ENCODE measurements at places on chromosomes 2 and 18. TPM values are rescaled to one million over a fixed set of nuclear protein-coding genes. Genes with fewer than 3 reads are reported as not detected.

DNA sequence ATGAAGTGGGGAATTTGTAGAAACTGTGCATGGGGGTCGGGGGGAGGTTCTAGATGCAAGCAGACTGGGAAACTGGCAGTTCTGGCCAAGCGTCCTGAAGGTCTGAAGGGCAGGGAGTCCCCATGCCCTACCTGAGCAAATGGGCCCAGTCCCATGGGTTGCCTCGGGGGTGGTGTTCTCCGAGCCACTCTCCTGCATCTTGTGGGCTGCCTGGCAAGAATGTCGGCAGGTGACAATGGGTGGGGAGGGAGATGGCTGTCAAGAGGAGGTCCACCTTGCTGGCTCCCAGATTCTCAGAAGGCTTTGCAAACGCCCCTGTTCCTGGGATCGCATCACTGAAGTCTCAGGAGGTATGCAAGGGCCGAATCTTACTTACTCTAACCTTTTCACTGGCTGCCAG, 21.3 kb downstream of the INHBB start:
- H3K27me3 ChIP-seq: no peaks in the 10 kb centered on the region
- H3K27ac ChIP-seq: no peak overlapping the region
- no peaks in the 10 kb centered on the region for H3K36me3 ChIP-seq
- no peaks in the 10 kb centered on the region for H3K4me1 ChIP-seq
- DNase-seq: no peak
- H3K4me3 ChIP-seq: no peak overlapping the region

DNA sequence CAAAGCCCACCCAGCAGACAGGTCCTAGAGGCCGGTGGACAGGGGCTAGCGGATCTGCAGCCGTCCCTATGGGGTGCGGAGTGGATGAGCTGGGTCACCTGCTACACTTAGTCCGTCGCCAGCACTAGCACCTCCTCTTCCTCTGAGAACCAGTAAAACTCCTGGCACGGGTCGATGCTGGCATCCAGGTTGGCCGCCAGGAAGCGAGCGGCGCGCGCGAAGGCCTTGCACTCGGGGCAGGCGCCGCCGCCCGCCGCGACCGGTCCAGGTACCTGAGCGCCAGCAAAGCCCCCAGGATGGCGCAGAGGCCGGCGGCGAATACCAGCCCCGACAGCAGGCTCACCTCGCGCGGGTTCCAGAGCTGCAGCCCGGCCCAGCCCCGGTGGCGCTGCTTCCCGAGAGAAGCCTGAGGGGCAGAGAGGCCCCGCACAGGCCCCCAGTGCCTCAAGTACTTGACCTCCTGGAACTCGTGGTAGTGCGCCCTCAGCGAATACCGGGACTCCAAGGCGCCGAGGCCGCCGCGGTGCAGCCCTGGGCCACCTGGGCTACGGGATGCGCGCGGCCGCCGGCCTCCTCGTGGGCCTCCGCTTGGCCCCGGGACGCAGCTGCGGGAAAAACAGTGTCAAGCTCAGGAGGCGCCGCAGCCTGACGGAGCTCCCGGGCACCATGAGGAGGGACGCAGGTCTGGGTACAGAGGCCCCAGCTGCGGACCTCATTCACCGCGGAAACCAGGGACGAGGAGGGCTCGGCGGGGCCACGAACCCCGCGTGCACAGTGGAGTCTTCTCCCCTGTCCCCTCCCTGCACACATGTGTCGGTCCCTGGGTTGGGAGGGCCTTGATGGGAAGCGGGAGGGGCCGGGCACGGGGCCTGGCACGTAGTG, 27.5 kb upstream of the ALPP start:
- H3K27me3 ChIP-seq: no peaks in the 10 kb centered on the region
- no peaks in the 10 kb centered on the region for H3K36me3 ChIP-seq
- H3K4me3 ChIP-seq: no peak overlapping the region
- peak; percentile 61 for DNase-seq
- H3K27ac ChIP-seq: no peak overlapping the region
- H3K4me1 ChIP-seq: no peaks in the 10 kb centered on the region

GRCh38 chr2:11870064-11870463, 123.6 kb downstream of the LPIN1 start:
- no peak overlapping the region for H3K4me3 ChIP-seq

GRCh38 chr2:130355578-130356431, at the start of gene PTPN18:
PTPN18 (plus strand) TSS chr2:130356056; CDS start chr2:130356108, 52 bp downstream.
- H3K4me3 ChIP-seq: peak within 1 kb of the TSS; percentile 58
- H3K27ac ChIP-seq: no peak within 1 kb of the TSS
- peak; percentile 97 for DNase-seq
- H3K36me3 ChIP-seq: no peaks in the 10 kb centered on the region
- H3K4me1 ChIP-seq: no peaks in the 10 kb centered on the region

DNA sequence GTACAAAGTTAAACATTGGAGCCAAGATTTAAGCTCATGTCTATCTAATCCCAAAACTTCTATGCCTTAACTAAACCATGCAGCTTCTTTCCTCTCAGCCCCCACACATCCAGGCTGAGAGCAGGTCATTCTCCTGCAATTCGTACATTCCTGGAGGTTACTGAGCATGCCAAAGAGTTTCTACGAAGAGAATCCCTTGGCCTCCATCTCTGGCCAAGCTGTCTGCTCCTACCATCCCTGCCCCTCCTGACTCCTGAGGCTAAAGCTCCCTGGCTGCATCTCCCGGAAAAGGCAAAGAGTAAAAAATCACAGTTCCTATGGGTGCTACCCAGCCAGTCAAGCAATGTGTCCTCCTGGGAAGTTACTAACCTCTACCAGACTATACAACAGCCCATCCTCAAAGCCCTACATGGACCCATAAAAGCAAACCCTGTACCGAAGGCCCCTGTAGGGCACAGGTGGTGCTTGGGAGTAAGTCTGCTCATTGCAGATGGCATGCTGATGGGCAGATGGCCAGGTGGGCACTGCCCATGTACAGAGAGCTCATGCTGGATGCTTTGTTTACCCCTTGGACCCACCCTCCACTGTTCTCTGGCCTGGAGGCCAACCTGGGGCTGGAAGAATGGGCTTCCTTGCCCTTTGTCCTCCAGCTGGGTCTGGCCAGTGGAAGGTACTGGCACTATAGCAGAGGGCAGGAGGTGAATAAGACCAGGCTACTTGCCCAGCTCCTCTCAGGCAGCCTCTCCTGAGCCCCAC, 99.5 kb downstream of the TTC32 start:
- no peaks in the 10 kb centered on the region for H3K27me3 ChIP-seq
- DNase-seq: no peak
- H3K4me3 ChIP-seq: no peak overlapping the region
- H3K4me1 ChIP-seq: no peaks in the 10 kb centered on the region
- no peaks in the 10 kb centered on the region for H3K36me3 ChIP-seq

DNA sequence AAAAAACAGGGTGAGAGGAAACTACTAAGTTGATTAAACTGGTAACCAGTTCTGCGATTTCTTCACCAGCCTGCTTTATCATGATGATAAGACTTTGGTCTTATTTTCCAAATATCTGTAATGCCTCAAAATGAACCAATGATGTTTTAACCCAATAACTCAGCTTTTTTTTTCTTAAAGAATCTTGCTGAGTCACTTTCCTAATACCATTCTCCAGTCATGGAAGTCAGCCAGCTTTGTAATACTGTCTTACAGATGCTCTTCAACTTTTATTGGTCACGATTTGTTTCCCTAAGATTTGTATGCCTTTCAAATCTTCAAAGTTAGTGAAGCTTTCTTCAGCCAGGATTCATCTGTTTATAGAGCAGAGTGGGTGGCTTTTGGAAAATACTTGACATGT, 47.7 kb upstream of the SMIM21 start:
- no peaks in the 10 kb centered on the region for H3K36me3 ChIP-seq
- no peak overlapping the region for H3K27ac ChIP-seq
- H3K27me3 ChIP-seq: no peaks in the 10 kb centered on the region
- no peak overlapping the region for H3K4me3 ChIP-seq
- no peak for DNase-seq

GRCh38 chr18:68759308-68759707, 38.6 kb upstream of the CCDC102B start:
- H3K4me3 ChIP-seq: no peak overlapping the region
- H3K27me3 ChIP-seq: no peaks in the 10 kb centered on the region
- no peaks in the 10 kb centered on the region for H3K36me3 ChIP-seq

DNA sequence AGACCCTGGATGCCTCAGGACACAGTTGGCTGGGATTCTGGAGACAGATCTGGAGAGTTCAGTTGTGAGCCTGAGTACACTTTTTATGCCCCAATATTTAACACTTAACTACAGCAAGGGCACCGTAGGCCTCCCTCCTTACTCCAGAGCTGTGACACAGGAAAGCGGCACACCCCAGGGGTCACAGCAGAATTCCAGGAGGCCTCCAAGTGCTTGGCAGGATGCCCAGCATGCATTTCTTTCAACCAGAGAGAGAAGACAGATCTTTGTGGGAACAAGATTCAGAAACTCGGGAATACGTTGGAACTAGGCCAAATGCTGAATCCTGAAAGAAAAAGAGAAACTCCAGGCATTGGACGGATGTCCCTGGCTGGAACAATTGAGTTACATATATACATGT, 199.2 kb upstream of the NT5C1B start:
- DNase-seq: peak; percentile 49
- no peaks in the 10 kb centered on the region for H3K27me3 ChIP-seq
- H3K4me3 ChIP-seq: no peak overlapping the region
- no peak overlapping the region for H3K27ac ChIP-seq
- H3K36me3 ChIP-seq: no peaks in the 10 kb centered on the region

DNA sequence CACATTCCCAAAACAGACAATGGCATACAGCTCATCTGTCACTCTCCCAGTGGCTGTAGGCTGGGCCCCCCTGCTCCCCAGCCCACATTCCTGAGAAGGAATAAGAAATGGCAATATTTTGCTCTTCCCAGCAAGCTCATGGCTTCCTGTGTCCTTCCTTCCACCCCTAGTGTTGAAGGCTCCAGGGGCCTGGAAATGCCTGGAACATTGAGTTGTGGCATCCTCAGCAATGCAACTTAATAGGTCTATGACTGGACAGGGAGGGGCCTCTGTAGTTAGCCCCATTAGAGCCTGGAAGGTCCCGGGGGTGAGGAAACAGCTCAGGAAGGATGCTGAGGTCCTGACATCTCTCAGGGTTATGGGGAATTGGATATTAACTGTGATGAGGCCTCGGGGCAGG, 3.3 kb downstream of the KIF3C start:
- DNase-seq: peak; percentile 40
- H3K36me3 ChIP-seq: no peaks in the 10 kb centered on the region
- H3K4me1 ChIP-seq: peaks cover 5% of the 10 kb centered on the region
- no peaks in the 10 kb centered on the region for H3K27me3 ChIP-seq
- no peak overlapping the region for H3K27ac ChIP-seq

GRCh38 chr2:146579147-146579930, 1265.5 kb upstream of the ACVR2A start:
- no peak overlapping the region for H3K4me3 ChIP-seq
- no peaks in the 10 kb centered on the region for H3K36me3 ChIP-seq

DNA sequence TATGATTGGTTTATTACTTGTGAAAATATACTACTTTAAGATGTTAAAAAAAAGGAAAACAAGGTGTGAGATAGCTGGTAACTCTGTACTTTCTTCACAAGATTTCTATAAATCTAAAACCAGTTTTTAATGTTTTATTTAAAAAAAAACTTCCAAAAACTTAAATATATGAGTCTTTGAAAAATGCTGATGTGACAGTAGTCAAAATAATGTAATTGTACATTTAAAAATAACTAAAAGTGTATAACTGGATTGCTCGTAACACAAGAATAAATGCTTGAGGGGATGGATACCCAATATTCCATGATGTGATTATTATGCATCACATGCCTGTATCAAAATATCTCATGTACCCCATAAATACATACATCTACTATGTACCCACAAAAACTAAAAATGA, 464.9 kb downstream of the NYAP2 start:
- H3K4me3 ChIP-seq: no peak overlapping the region
- no peaks in the 10 kb centered on the region for H3K27me3 ChIP-seq
- no peak overlapping the region for H3K27ac ChIP-seq
- H3K4me1 ChIP-seq: no peaks in the 10 kb centered on the region

DNA sequence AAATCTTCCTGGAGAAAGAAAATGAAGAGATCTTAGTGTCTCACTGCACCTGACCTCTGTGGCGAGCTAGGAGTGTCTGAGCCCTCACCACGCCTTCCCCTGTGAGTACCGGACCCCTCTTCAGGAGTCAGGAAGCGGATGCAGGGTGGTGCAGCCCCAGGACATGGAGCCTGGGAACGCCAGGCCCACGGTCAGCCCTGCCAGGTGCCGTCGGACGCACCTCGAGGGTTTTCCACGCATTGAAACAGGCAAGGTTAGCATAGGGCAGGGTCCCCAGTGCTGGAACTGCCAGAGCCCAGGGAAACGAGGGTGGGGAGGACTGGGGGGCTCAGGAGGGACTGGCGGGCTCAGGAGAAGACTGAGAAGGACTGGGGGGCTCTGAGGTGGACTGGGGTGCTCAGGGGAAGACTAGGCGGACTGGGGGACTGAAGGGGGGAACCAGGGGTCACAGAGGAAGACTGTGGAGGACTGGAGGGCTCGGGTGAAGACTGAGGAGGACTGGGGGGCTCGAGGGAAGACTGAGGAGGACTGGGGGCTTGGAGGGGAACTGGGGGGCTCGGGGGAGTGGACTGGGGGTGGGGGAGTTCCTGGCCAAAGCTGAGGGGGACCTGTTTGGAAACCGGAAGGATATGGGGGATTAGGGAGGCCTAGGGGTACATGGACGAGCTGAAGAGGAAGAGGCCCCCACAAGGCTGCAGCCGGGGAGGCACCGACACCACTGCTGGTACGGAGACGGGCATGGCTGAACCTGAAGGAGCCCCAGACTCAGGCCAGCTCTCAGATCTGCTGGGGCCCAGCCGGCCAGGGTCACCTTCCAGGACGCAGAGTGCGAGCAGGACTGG, 65.2 kb upstream of the SNTG2 start:
- peak; percentile 56 for DNase-seq
- H3K27me3 ChIP-seq: no peaks in the 10 kb centered on the region
- H3K4me1 ChIP-seq: no peaks in the 10 kb centered on the region
- no peak overlapping the region for H3K4me3 ChIP-seq
- H3K27ac ChIP-seq: no peak overlapping the region

DNA sequence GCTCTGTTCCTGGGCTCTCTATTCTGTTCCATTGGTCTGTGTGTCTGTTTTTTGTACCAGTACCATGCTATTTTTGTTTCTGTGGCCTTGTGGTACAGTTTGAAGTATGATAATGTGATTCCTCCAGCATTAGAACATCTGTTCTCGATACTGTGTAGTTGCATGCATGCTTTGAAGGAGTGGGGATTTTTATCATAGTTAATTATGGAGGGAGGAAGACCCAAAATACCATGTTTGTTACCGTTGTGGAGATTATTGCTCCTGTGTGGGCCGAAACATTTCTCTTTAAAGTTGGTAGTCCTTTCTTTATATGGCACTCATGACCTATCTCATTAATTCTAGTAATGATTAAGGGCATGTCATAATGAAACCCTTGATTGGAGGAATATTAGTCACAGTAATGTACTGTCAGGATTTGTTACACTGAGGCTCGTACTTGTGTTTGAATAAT, 87.6 kb downstream of the TTC27 start:
- no peak for DNase-seq
- peak overlapping the region; percentile 36 for H3K27ac ChIP-seq
- peaks cover 21% of the 10 kb centered on the region for H3K4me1 ChIP-seq
- no peak overlapping the region for H3K4me3 ChIP-seq

Gene ERMN
- 0.36 TPM for total RNA-seq

Gene ANKRD62
- not detected for total RNA-seq

Gene DNAH7
- 1.8 TPM for total RNA-seq

Gene ST6GAL2
- 107 TPM for total RNA-seq

Gene IL1RL1
- total RNA-seq: 7.4 TPM

Gene EFEMP1
- total RNA-seq: 793 TPM

Gene SYT4
- not detected for total RNA-seq

Gene CRYGC
- total RNA-seq: not detected

Data from aorta (tissue), 5 donors.